ENCODE measurements at places on chromosomes 12 and 14.

- no peak for DNase-seq
Measured at GRCh38 chr14:75134644-75135043, 7.8 kb upstream of the NEK9 start.

DNA sequence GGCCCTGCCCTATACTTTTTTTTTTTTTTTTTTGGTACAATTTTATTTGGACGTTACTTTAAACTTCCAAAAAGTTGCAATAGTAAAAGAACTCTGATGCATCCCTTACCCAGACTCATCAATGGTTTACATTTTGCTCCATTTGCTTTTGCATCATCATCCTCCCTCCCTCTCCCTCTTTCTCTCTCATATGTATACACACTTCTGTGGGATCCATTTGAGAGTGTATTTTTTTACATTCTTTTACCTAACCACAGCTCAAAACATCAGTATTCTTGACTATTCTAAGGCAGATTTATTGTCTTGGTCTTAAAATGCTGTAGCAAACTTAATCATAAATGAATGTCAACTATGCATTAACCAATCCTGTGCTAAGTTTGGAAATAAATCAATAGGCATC lies 111.6 kb downstream of the PRICKLE1 start:
- no peak for DNase-seq

DNA sequence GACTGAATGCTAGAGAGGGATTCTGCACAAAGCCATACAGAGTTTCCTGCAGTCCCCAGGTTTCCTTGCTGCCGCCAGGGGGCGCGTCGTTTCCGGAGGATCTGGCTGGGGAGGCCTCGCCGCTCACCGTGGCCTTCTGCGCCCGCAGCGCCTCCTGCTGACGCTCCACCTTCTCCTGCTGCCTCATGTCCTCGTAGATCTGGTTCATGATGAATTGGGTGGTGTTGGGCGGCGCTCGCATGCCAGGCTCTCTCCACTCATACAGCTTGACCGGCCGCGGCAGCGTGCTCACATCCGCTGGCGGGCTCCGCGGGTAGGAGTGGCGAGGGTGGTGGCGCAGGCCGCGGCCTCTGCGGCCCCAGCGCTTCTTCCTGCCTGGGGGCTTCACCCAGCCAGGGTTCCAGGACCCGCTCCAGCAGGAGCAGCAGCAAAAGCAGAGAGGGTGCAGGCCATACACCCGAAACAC lies 987 bp downstream of the CCER1 start:
- no peak for DNase-seq

- no peak for DNase-seq
Measured at GRCh38 chr14:102074415-102074964, 12.4 kb downstream of the HSP90AA1 start.

- DNase-seq: no peak
Measured at GRCh38 chr14:93040443-93040842, 75.3 kb downstream of the ITPK1 start.

DNA sequence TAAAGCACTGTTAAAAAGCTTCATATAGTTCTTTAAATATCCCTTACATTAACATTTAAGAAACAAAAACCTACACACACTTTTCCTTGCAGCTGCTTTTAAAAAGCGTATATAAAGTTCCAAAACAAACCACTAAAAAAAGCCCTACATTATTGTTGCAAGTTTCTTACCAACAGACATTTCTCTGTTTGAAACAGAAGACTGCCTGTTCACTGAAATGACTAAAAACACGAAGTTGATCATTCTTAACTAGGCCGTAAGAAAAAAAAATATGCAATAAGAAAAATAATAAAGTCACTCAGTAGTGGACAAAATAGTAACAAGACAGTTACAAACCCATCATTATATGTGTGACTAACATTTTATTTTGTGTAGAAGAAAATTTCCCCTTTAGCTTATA lies 37.3 kb downstream of the KIF21A start:
- no peak for DNase-seq

- no peak for DNase-seq
Measured at GRCh38 chr12:131829791-131830334, 1.7 kb downstream of the MMP17 start.

DNA sequence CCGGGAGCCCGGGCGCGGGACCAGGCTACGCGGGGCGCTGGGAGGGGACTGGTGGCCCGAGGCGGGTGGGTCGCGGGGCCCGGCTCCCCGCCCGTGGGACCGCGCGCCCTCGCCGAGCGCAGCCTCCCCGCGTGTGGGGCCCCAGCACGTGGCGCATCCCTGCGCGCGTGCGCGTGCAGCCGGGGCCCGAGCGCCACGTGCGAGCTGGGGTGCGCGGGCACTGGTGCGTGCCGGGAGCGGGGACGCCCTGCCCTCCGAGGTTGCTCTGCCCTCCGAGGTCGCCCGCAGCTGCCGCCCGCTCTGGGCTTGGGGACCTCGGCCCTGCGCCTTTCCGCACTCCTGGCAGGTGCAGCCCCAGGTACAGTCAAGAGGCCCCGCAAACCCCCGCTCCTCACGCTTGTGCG lies 365 bp upstream of the CCDC88C start:
- no peak for DNase-seq

DNA sequence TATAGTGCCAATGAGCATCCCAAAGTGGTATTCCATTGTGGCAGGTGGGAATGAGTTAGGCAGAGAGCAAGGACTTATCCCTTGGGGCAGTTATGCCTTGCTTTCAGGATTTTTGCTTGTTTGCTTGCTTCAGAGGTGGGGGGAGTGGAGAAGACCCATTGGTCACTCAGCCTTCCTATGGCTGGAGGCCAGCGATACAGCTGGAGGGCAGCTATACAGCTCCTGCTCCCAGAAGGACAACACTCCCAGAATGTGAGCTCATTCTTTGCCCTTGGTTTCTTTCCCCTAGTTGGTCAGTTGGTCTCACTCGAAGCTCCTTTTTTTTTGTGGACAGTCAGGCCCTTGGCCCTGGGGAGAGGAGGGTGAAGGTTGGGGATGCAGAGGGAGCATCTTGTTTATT lies 14.5 kb downstream of the KRT83 start:
- no peak for DNase-seq

DNA sequence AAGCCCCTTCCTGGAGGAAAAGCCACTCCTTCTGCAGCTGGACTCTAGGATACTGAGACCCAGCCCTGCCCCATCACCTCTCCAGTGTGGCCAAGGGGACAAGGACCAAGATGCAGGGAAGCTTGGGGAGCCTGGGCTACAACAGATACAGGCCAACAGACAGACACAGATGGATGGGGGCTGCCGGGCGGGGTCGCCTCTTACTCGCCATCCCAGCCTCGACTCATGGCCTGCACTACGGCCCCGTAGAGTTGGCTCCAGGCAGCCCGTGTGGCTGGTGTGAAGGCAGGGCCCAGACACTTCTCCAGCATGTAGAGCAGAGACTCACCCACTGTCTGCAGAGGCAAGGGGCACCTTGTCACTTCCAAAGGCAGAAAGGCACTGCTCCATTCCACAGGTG lies 4.7 kb downstream of the NGB start:
- no peak for DNase-seq

GRCh38 chr14:103122947-103123633 lies at the start of gene TNFAIP2:
Gene TNFAIP2 (plus strand): TSS chr14:103123461. CDS start chr14:103126458, 2,997 bp downstream.
- no peak for DNase-seq

GRCh38 chr12:92762773-92763172 lies 60.0 kb downstream of the PLEKHG7 start:
- DNase-seq: no peak

- peak; percentile 46 for DNase-seq
Measured at GRCh38 chr12:104201238-104202001, 14.2 kb upstream of the TXNRD1 start.

GRCh38 chr14:86989285-86989684 lies 1003.7 kb downstream of the GALC start:
- DNase-seq: no peak

GRCh38 chr14:58166005-58166983 lies 14.3 kb upstream of the ARMH4 start:
- DNase-seq: peak; percentile 47

GRCh38 chr12:23964812-23965211 lies 15.3 kb upstream of the SOX5 start:
- no peak for DNase-seq

DNA sequence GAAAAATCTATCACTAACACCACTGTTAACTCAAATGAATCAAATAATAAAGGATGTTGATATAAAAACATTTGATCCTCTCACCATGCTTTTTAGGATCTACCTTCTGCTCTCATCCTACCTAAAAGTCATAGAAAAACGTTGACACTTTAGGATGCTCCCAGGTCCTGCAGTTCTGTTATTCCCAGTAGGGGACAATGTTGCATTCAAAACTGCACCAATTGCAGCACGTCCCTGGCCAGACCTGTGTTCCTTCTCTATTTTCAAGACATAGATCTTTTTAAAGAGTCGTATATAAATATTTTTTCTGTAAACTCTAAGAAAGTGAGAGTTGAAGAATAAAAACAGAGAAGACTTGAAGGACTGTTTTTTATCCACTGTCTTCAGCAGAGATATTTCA lies 8.8 kb downstream of the AICDA start:
- DNase-seq: no peak

DNA sequence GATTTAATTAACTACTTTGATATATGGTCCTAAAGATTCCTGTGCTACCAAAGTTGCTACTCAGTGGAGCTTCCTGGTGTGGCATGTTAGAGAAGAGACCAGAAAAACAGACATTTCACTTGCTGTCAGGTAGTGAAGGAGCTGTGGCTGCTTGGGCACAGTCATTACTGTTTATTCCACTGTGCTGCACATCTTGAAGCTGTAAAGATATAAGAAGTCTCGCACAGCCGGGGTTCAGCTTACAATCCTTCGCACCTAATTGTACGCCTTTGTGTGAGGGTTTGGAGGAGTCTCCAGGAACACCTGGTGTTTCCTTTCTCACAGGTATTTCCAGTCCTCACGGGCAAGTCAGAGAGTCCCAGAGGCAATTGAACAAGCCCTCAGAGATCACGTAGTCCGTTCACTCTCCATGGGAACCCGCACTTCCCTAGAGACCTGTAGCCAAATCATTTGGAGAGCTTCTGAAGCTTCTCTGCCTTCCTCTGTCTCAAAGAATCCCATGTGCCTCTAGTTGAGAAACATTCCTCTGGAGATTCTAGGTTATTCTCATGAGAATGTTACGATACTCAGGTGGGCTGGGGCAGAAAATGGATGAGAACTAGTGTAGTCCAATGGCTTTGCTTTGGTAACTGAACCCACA lies 4.1 kb downstream of the EVL start:
- no peak for DNase-seq

DNA sequence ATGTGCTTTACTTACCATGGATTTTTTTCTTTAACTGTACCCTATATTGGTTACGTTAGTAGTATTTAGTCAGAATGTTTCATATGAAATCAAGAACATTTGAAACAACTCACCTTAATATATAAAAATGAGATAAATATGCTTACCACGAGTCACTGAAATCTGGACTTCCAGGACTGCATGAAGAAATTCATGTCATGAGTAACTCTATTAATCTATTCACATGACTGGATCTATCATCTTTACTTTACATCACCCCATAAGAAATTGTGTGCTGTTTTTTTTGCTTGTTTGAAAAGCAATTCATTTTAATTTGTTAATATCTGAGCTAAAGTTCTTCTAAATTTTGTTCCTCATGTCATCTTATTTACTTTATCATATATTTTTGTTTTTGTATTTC lies 5.2 kb downstream of the EPYC start:
- DNase-seq: no peak

- no peak for DNase-seq
Measured at GRCh38 chr12:5076761-5077160, 33.1 kb downstream of the KCNA5 start.

DNA sequence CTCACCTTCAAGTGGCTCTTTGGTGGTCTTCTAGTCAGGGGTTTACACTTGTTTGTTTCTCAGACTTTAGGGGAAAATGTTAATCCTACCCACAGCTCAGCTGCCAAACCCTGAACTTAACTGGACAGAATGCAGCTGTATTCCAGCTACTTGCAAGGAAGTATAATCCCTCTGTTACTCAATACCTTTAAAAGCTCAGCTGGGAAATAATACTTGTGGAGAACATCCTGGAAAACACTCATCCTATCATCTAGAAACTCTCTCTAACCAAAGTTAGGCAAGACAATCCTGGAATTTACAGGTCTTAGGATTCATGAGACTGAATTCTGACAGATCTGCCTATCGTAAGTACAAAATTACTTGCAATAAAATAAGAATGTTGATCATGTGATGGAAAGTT lies 404.1 kb downstream of the ADAMTS20 start:
- DNase-seq: no peak

DNA sequence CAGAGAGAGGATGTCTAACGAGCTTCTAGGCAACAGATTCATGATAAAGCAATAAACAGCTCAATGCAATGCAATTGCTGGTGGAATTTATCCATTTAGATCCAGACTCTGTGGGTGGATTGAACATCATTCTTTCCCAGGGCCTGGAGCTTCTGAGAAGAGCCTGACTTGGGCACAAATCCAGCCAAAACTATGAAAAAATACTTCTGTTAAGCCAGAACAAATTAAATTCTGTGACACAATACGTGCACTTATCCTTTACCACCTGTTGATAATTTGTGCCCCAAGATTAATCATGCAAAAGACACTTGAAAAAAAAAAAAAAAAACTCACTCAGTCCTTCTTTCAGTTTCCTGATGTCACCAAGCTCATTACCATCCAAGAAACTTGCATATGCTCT lies 446.0 kb upstream of the DCN start:
- peak; percentile 3 for DNase-seq

DNA sequence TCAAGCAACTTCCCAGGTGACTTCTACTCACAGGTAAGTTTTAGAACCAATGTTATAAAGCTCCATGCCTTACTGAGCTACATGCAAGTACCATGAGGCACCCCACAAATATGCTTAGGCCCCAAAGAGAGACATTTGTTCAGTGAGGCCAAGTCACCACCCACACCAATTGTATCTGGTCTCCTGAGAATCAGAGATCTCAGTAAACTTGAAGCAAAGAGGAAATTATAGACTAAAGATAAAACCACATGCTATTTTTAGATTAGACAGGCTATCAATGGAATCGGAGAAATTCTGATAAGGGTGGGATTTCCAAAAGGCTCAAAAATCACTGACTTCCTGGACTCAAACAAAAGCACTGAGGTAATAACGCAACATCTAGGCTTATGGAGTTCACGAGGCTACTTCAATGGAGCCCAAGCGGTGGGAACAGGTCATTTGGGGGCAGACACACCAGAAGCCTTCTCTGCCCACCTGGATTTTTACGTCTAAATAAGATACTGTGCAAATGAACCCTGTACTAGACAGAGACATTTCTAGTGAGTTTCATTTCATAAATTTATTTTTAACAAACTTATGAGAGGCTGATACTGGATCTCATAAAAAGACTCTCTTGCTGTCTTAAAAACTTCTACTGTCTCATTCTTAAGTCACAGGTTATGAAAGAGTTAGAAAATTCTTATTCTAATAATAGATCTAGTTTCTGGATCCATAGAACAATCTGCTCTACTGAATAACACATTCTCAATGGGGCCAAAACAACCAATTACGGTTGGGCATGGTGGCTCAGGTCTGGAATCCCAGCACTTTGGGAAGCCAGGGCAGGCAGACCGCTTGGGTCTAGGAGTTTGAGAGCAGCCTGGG lies 7.7 kb downstream of the SLC15A4 start:
- no peak for DNase-seq

Measured in GM04504 (cell line).